ENCODE measurements at places on chromosomes 6 and 20.

DNA sequence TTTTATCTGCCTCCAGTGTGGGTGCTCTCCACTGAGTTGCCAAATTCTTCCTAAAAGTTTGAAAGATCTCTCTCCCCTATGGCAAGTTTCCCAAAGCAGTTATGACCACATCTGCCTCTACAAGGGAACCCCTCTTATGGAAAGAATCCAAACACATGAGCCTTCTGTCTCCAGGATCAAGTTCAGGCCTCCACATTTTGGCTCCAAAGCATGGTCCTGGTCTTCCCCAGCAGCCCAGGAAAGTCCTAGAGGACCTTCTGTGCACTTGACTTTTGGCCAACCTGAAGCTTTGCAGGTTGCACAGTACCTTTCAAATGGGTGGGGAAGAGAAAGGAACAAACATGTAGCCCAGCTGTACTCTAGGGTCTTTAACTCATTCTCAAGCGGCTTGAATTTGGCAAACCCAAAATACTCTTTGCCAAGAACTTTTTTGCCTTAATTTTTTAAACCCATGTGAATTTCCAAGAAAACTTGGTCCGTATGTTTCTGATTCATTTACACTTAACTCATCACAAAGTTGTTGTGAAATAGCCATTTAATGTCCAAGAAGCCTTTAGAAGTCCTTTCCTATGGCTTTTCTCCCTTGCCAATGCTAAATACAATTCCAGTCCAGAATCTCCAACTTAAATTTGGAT is 240.1 kb upstream of the TBX18 start:
- no peak for DNase-seq

GRCh38 chr6:113690281-113691259 is 166.6 kb upstream of the MARCKS start:
- no peak for DNase-seq

DNA sequence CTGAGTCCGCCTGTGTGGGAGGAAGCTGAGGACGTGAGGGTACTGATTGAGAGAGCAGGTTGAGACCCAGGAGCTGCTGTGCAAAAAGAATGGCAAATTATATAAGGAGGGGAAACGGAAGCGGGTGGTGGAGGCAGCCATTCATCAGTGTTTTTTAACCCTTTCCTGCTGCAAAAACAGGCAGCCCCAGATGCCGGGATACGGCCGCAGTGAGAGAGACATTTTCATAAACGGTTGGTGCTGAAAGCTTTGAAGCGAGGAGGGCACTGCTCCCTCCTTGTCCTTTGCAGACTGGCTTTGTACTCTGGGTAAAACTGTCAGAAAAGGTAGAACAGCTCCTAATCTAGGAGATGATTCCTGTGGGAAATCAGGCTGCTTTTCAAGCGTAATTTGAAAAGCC is 56.4 kb downstream of the TTI1 start:
- DNase-seq, result no peak

DNA sequence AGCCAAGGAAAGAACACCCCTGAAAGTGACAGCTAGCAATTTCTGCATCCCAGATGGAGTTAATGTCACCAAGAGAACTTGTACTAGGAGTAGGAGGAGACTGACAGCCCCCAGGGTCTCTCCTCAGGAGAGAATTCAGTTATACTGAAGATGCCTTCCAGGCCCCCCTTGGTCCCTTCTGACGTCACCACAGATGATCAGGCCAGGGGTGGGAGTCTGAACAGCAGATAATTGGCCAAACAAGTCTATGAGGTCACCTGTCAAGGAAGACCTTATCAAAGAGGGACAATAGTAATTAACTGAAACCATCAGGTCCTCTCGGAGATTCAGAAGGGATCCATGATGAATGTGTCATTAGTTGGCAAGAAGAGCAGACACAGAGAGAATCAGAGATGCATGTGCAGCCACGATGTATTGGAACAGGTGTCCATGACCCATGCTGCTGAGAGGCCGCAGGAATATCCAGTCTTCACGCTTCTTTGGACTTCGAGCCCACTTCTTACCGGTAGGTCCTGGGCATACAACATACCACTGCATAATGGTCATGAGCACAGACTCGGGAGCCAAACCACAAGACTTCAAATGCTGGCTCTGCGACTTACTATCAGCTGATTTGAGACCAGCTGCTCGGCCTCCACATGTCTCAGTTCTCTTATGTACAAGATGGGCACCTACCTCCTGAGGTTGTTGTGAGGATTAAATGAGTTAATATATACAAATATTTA is 10.2 kb downstream of the TRIM10 start:
- DNase-seq, result no peak

GRCh38 chr6:1217396-1217795 is 94.5 kb upstream of the FOXQ1 start:
- no peak for DNase-seq

DNA sequence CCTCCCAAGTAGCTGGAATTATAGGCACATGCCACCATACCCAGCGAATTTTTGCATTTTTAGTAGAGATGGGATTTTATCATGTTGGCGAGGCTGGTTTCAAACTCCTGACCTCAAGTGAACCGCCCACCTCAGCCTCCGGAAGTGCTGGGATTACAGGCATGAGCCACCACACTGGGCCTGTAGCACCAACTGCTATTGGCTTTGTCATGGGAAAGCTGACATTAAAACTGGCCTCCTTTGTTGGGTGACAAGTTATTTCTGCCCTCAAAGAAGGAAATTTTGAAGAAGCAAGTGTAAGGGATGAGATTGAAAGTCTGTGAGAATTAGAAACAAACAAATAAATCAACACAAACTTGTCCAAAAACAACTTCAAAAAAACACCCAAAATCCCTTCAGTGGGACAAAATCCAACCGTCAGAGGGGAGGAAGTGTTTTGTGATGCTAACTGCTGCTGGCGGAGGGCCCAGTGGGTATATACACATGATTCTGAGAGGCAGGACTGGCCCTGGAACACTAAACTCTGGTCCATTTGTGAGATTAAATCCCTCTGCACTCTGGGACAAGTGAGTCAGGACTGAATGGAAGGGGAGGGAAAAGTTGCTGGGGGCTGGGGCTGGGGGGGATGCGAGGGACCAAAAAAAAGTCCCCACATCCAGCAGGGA is 87.5 kb upstream of the NAA20 start:
- DNase-seq, result no peak

DNA sequence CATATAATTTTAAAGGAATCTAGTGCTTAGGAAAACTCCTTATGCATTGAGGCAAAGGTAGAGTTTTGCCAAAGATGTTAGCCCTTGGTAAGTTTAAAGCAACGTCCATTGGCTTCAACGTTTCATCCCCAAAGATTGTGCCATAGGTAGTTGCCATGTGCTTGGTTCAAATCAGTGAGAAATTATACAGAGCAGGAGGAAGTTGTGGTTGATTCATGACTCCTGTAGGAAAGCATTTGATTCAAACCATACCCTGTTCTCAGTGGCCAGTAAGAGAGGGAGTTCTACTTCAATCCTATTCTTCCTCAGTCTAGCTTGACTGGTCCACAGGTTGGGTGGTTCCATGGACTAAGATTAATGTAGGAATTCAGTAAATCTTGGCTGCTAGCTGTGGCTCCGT is 535.6 kb downstream of the QKI start:
- DNase-seq, result no peak

- DNase-seq, result no peak
Observed at GRCh38 chr6:166640342-166641043, 13.4 kb upstream of the RPS6KA2 start.

GRCh38 chr6:7692453-7692784 is 33.5 kb upstream of the BMP6 start:
- no peak for DNase-seq

DNA sequence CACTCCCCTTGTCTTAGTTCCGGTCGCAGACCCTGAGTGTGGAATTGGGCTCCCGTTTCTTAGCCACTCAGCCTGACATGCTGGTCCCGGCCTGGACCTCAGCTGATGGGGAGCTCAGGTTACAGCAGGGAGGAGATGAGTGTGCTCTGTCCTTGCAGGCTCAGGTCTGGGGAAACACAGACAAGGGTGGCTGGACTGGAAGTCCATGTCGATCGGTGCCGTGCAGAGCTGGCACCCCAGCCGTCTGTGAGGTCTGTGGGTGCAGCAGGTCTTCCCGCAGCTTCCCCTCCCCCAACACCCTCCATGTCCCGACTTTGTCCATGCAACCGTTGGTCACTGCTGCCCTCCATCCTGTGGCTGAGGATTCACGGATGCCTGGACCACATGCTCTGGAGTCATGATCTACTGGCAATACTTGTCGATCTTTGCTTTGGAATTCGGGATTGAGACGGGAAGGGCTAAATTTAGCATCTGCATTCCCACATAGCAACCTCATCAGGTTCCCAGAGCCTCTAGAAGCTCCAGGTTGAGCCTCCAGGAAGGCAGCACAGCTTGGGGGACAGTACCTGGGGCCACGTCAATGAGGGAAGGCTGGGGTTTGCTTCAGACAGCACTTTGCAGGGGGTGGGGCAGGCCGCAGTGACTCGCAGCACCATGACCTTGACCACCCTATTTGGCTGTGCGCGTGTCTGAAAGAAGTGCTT is 118.8 kb downstream of the PSMB1 start:
- DNase-seq, result peak; percentile 22

DNA sequence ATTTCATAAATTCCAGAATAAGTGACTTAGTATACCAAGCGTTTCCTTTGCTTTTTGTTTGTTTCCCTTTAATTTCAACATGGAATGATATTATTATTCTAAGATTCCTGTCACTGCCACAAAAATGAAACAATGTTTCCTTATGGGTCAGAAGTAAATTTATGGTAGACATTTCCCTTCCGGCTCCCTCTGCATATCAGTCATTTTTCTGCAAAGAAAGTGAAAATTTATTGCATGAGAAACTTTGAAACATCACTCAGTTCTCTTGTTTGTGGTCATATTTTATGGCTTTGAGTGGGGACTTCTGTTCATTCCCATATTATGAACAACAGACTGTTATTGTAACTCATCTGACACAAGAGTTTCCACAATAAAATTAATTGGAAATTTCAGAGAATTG is 97.8 kb downstream of the NKAIN2 start:
- no peak for DNase-seq

- no peak for DNase-seq
Observed at GRCh38 chr20:20530428-20531151, 162.7 kb downstream of the INSM1 start.

DNA sequence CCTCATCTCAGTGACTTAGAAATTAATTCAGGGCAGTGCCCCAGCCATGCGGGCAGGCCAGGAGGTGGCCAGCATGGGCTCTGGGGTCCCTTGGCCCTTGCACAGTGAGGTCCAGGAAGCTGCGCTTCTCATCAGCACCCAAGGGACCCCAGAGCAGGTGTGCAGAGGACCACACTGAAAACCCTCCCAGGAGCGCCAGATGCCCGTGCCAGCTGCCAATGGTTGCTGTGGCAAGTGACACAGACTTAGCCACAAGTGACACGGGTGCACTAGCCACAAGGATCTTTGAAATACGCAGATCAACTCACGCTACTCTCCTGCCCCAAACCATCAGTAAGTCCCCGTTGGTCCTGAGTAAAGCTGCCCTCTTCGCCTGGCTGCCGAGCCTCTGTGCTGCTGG is 88.1 kb downstream of the ERMARD start:
- DNase-seq, result no peak

DNA sequence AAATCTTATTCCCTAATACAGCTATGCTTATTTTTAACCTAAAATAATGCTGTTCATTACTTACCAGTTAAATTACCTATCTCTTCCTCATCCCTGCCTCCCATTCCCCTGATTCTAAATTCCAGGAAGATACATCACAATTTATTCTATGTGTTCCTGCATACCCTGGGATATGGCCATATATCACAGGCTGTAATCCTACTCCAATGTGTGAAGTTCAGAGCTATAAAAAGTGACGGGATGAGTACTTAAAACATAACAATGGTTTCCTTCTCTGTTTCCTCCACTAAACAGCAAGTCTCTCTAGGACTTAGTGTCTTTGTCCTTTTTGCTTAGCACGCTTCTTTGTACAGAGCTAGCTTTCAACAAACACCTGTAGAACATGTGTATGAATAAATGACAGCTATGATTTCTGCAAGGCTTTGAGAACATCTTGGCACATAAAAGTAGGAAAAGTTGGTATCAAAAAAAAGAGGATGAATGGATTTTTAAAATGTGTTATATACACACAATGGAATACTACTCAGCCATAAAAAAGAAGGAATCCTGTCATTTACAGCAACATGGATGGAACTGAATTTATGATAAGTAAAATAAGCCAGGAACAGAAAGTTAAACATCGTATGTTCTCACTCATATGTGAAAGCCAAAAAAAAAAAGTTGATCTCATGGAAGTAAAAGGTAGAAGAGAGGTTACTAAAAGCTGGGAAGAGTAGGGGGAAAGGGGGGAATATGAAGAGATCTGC is 45.8 kb downstream of the SESN1 start:
- no peak for DNase-seq

GRCh38 chr6:163232015-163232523 is 182.4 kb upstream of the QKI start:
- no peak for DNase-seq

DNA sequence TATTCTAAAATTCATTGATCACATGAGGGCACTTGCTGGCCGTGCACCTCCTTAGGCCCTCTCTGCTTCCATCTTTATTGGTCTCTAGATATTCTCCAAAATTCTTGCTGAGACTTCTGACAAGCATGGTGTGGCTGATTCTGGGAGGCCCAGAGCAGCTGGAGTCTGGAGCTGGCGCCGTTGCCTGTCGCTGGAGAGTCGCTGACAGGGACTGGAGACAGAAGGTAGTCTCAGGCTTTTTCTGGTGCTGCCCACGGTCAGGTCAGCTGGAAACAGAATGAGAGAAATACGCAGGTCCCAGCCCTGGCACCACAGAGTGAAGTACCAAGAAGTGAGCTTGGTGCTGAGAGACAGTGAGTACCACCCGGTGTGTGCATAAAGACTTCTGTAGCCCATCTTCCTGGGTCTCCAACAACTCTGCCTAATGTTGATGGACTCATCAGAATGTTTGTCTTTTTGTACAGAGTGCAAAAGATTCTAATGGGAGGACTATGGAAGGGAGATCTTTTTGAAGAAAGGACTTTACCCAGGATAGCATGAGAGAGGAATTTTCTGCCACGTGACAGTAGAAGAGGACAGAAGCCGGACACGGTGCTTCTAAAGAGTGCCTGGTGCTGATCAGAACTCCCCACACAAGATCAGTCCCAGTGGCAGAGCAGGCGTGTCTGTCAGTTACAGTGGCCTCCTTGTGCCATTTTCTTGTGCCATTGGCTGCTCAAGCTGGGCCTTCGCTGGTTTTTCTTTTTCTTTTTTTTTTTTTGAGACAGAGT is 1.8 kb upstream of the ALDH8A1 start:
- DNase-seq, result no peak

GRCh38 chr20:58406422-58407001 is 17.5 kb downstream of the VAPB start:
- DNase-seq, result no peak

GRCh38 chr20:13816757-13817156 is 31.9 kb downstream of the NDUFAF5 start:
- DNase-seq, result no peak

Measured in NCI-H187 (cell line).